ENCODE measurements at places on chromosomes 5 and 9. TPM values are rescaled to one million over a fixed set of nuclear protein-coding genes. Genes with fewer than 3 reads are reported as not detected.
A peak's percentile ranks its signal among the peaks of the same experiment; 100 is the strongest.

GRCh38 chr9:89853931-89854330 is 249.1 kb downstream of the GADD45G start:
- no peak for DNase-seq

DNA sequence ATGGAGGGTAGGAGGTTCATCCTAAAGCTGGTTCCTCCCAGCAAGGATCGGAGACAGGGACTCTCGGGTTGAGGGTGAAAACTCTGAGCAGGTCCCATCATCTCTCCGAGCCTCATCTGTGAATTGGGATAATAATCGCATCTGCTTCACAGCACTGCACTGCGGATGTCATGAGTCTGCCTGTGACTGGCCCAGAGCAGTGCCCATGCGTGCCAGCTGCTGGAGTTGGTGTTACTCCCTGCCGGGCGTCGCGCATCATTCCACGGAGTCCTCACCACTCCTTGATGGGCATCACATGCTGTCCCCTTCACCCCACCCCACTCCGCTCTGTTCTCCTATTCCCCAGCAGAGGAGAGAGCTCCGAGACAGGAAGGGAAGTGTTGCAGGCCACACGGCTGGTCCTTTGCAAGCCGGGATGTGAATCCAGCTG is 35.1 kb upstream of the ORM1 start:
- no peak for DNase-seq

DNA sequence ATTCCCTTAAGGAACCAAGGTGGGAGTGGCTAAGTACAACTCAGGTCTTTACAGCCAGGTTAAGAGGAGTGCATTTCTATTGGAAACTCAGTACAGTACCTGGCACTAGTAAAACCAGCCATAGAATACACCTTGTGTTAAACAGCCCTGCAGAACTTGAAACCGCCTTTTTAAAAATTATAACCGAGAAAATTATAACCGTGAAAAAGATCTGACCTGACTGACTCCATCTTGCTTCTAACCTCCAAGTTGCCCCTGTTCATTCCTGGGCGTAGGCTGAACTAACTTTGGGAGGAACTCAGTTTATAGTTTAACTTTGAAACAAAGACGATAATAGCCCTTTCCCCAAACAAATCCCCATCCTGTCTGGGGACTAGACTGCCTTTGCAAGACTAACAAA is 132.3 kb downstream of the SUSD1 start:
- no peak for DNase-seq

DNA sequence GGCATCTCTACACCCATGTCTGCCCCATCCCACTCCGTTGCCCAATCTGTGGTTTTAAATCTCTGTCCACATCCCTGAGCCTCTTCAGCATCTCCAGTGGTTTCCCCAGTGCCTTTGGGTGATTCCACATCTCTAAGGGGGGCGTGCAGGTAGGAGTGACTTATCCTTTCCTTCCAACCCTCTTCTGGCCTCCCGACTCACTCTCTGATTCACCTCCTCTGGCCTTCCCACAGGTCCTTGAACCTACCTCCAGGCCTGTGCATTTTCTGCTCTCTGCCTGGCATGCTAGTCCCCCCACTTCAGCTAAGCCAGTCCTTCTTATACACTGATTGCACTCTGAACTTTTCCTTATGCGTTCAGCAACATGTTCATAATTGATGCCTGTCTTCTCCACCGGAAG is 99.0 kb downstream of the RALGPS1 start:
- no peak for DNase-seq

DNA sequence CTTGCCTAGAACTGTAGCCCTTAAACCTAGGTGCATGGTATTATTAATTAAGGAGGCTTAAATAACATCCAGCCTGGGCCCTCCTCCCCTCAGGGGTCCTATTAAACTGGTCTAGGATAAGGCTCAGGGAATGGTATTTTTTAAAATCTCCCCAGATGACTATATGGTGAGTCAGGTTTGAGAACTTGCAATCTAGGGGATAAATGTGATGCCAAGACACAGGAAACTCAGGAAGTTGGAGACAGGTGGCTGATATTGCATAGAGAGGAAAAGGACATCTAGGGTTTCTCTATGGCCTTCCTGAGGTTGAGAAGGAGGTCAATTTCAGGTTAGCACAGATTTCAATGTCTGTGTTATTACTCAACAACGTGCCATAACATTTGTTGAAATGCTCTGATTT is 581.0 kb downstream of the TLE1 start:
- no peak for DNase-seq

- DNase-seq: no peak
Measured at GRCh38 chr5:88401686-88402085, 133.0 kb upstream of the TMEM161B start.

- DNase-seq: no peak
Measured at GRCh38 chr9:113516840-113517577, 53.5 kb downstream of the RGS3 start.

DNA sequence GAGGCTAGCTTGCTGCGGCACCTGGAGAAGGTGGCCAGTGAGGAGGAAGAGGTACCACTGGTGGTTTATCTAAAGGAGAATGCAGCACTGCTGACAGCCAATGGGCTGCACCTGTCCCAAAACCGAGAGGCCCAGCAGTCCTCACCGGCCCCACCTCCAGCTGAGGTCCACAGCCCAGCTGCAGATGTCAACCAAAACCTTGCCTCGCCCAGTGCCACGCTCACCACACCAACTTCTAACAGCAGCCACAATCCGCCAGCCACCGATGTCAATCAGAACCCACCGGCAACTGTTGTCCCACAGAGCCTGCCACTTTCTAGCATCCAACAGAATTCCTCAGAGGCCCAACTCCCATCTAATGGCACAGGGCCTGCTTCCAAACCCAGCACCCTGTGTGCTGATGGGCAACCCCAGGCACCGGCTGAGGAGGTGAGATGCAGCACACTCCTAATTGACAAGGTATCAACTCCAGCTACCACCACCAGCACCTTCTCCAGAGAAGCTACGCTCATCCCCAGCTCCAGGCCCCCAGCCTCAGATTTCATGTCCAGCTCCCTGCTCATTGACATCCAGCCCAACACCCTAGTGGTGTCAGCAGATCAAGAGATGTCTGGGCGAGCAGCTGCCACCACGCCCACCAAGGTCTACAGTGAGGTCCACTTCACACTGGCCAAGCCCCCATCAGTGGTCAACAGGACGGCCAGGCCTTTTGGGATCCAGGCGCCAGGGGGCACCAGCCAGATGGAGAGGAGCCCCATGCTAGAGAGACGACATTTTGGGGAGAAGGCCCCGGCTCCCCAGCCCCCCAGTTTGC is 8.0 kb downstream of the SYNPO start:
- DNase-seq: no peak

GRCh38 chr5:1118231-1118698 is 6.4 kb upstream of the SLC12A7 start:
- no peak for DNase-seq

- DNase-seq: no peak
Measured at GRCh38 chr9:114494776-114495569, 10.3 kb downstream of the WHRN start.

GRCh38 chr5:17343675-17344074 is 126.2 kb downstream of the BASP1 start:
- peak; percentile 95 for DNase-seq

DNA sequence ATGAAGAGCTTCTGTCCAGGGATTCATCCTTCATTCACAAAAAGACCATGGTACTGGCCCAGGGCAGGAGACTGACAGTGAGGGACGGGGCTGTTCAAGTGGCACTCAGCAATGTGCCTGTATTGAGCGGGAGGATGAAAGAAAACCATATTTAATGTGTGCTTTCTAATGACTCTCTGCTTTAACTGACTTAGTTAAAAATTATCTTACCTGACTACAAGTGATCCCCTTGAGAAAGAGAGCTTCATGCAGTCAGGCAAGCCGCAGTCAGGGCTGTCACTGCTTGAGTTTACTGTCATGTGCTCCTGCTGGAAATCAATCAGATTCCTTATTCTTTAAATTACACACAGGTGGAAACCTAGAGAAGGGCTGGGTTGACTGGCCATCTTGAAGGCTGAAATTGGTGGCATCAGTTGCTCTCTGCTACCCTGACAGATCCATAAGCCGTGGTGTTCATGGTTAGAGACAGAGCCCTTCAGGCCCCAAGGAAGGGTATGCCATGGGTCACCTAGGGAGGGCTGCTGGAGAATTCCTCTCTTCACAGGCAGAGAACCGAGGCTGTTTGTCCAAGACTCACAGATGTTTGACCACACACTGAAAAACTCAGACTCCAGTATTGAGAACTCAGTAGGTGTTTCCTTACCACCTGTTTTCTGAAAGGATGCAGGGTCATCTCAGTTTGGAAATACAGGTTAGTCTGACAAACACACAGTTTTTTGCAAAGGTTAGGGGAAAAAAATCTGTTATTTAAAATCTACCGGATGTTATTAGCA is 70.9 kb downstream of the TRIO start:
- no peak for DNase-seq

- DNase-seq: peak; percentile 37
Measured at GRCh38 chr5:59193616-59194319, 610.9 kb downstream of the RAB3C start.

- no peak for DNase-seq
Measured at GRCh38 chr5:180974612-180975315, 13.9 kb upstream of the BTNL3 start.

GRCh38 chr5:113384782-113385285 is 50.0 kb downstream of the TSSK1B start:
- no peak for DNase-seq

DNA sequence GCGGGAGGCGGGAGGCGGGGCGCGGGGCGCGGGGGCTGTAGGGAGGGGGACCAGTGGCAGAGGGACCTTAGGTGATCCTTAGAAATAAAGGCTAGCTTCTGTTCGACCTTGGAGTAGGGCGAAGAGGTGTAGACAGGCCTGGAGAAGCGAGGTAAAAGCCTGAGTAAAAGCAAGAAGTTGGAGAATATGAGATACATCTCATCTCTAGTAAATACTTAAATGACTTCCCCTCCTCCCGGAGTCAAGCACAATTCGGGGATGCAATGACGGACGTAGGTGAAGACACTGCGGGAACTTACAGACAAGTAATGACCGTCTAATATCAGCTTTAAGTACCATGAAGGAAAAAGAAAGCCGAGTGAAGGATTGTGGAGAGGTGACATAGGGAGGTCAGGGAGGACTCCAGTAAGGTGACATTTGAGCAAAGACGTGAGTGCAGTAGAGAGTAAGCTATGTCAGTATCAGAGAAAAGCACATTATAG is 466 bp downstream of the SMC2 start:
- DNase-seq: no peak

DNA sequence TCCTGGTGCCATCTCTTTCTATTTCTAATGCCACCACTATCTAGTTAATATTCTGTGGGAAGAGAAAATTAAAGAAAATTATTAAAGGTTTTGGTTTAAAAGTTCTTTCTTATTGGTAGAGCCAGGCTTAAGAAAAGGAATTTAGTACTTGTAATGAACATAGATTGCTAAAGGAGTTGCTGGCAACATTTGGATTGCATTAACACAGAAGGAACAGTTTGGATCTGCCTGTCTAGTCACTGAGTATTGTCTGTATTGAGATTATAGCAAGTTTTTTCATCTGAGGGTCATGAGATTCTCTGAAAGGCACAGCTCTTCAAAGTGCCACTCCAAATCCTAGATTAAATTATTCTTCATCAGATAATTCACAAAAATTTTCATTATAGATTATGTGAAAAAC is 32.0 kb downstream of the FSD1L start:
- DNase-seq: no peak

DNA sequence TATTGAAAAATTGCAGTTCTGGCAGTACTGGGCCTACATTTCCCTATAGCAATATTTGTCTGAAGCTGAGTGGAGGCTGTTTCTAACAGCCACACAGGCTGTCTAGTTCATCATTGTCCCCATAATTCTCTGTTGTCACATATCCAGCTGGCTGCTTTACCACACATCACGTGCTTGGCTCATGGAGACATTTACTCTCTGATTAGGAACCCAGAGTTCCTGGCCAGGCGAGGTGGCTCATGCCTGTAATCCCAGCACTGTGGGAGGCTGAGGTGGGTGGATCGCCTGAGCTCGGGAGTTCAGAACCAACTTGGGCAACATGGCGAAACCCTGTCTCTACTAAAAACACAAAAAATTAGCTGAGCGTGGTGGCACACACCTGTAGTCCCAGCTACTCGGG is 81.4 kb downstream of the PGM5 start:
- DNase-seq: no peak

GRCh38 chr9:35962126-35962906 is 4.4 kb upstream of the OR2S2 start:
- DNase-seq: peak; percentile 47

GRCh38 chr5:153237671-153238332 is 252.7 kb upstream of the GRIA1 start:
- no peak for DNase-seq

GRCh38 chr5:156201788-156202403 is 125.1 kb upstream of the SGCD start:
- no peak for DNase-seq

GRCh38 chr9:14119694-14120514 is 194.0 kb downstream of the NFIB start:
- DNase-seq: no peak

GRCh38 chr5:17265041-17265440 is 47.6 kb downstream of the BASP1 start:
- no peak for DNase-seq

DNA sequence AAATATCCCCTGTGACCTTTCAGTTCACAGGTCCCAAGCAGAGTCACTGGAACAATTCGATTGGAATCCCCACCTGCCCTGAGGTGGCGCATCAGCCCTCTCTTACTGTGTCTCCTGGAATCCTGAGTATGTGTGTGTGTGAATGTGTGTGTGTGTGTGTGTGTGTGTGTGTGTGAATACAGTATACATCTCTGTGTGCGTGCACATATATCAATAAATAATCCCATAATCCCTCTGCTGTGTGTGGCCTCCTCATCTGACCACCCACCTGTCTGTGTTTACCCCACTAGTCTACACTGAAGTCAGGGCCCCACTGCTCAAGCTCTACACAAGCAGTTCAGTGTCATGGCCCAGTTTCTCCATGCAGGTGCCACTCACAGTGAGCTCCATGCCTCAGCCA is 187.4 kb downstream of the ERCC6L2 start:
- DNase-seq: peak; percentile 88

GRCh38 chr5:180054226-180054625 is 17.3 kb downstream of the RNF130 start:
- no peak for DNase-seq

DNA sequence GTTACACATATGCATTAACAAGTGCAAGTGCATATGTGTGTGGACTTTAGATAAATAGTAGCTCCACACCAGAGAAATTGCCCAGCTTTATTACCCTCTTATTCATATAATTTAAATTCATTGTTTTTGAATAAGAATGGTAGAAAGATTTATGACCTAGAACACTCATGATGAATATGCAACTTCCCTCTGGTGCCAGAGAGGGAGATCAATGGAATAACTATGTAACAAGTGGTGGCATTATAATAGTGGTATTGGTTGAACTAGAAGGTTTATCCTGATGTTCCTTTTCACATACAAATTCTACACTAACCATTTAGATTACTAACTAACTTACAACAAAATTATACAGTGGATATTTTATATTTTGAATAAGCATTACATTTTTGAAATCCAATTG is 607.4 kb downstream of the CDH12 start:
- no peak for DNase-seq

The SLC4A9 gene
- not detected for total RNA-seq

The ORM2 gene
- not detected for total RNA-seq

The GOLGA1 gene
- total RNA-seq: 8.5 TPM

The TRAF2 gene
- total RNA-seq: 11.3 TPM

The KIF24 gene
- 2.1 TPM for total RNA-seq

The TRIM36 gene
- total RNA-seq: 0.22 TPM

The SLCO6A1 gene
- total RNA-seq: not detected

The FBLL1 gene
- 4.6 TPM for total RNA-seq

The NFIL3 gene
- 6.2 TPM for total RNA-seq

The FLT4 gene
- not detected for total RNA-seq

The SGTB gene
- total RNA-seq: 14.3 TPM

The MPDZ gene
- total RNA-seq: 25.2 TPM

The PLAC8L1 gene
- not detected for total RNA-seq

The ELAVL2 gene
- total RNA-seq: 0.08 TPM
